ENCODE measurements at places on chromosomes 12 and 14.

DNA sequence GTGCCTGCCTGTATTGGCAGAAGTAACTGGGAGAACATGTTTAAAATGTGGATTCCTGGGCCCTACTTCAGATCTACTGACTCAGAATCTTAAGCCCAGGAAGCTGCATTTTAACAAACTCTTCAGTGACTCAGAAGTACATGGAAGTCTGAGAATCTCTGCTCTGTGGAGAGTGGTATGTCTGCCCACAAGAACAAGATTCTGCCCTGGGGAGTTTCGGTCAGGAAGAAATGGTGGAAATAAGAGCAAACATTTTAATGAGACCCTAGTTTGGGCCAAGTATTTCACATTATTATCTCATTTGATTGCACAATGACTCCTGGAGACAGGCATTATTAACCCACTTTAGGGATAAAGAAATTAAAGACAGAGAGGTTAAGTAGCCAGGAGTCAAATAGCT, 8.2 kb downstream of the ALDH1L2 start:
- no peak for DNase-seq

DNA sequence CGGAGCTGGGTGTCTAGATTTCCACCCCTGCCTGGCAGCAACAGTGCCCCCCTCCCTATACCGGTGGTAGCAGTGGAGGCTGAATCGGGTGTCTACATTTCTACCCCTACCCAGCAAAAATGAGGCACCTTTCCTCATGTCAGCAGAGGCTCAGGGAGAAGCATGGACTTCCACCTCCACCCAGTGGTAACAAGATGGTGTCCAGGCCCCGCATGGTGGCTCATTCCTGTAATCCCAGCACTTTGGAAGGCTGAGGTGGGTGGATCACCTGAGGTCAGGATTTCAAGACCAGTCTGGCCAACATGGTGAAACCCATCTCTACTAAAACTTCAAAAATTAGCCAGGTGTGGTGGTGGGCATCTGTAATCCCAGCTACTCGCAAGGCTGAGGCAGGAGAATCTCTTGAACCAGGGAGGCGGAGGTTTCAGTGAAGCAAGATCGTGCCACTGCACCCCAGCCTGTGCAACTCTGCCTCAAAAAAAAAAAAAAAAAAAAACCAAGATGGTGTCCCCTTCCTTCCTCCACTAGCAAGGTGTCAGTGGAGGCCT, 35.5 kb upstream of the OR5AU1 start:
- DNase-seq = no peak

GRCh38 chr12:94287245-94287628, 138.9 kb downstream of the PLXNC1 start:
- DNase-seq = no peak

- DNase-seq = no peak
Measured at GRCh38 chr14:68854421-68854820, 61.6 kb upstream of the ZFP36L1 start.

- DNase-seq = no peak
Measured at GRCh38 chr12:69405566-69405865, 46.0 kb downstream of the YEATS4 start.

DNA sequence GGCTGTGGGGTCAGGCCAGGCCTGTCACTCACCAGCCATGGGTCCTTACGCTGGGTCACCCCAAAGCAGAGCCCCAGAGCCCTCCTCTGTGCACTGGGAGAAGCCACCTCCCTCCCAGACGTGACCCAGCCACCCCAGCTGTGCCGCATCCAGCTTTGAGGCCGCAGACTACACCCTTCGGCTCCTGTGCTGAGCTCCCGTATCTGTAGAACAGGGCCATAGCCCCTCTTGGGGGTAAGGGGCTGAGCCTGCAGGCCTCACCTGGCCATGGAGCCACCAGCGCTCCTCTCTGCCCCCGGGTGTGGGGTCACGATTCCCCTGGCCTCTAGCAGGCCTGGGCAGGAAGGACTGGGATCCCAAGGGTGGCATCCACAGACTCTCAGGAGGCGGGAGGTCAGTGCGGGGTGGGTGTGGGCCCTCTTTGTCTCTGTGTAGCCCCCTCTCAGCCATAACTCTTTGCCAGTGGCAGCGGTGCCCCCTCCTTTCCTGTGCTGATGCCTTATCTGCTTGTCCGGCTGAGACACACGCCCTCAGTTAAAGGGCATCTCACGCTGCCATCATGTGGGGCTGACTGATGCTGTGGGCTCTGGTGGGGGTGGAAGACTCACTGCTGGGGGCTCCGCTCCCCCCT, 16.3 kb downstream of the ASPG start:
- DNase-seq = no peak

GRCh38 chr14:53613404-53614253, 343.0 kb downstream of the BMP4 start:
- peak; percentile 51 for DNase-seq

DNA sequence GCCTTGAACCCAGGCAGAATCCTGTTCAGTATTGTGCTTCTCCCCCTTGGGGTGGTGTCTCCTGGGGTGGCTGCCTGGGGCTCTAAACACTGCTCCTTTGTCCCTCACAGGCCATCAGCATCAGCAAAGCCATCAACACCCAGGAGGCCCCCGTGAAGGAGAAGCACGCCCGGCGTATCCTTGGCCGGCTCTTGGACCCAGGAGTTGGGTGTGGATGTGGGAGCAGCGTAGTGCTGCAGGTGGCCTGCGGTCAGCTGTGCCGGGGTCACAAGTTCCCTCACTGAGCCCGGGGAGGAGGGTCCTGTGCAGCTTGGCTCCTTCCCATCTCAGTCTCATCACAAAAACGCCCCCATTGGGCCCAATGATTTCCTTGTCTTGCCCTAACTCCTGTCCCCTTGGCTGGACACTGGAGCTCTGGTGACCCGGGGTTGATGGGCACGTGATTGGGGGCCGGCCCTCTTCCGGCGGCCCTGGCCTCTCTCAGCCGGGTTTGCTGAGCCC, 12.7 kb downstream of the HIP1R start:
- DNase-seq = no peak

DNA sequence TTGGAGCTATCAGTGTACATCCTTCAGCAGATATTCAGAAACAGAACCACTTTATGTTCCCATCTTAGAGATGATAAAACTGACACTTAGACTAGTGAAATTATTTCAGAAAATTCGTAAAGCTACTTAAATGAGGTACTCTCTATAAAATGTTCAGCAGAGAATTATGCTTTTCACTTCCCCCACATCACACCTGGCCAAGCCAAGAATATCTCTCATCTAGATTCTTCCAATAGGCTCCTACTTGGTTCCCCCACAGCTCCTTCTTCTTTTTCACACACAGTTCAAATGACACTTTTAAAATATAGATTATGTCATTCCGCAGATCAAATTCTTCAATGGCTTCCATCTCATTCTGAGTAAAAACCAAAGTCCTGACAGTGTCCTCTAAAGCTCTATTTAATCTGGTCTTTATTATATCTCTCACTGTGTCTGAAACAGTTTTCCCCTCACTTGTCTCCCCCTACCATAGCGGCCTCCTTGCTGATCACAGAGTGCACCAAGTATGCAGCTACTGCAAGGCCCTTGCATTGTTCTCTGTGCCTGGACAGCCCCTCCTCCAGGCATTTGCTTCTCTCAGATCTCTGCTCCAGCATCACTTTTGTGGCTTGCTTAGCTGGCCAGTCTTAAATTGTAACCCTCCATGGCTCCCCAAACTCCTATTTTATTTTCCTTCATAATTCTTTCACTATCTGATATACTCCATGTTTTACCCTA, 736.8 kb upstream of the USP15 start:
- DNase-seq = no peak

DNA sequence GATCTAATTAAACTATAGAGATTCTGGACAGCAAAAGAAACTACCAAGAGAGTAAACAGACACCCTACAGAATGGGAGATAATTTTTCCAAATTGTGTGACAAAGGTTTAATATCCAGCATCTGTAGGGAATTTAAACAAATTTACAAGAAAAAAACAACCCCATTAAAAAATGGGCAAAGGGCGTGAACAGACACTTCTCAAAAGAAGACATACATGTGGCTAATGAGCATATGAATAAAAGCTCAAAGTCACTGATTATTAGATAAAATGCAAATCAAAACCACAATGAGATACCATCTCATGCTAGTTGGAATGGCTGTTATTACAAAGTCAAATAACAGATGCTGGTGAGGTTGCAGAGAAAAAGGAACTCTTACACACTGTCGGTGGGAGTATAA, 293.9 kb downstream of the FBXL14 start:
- DNase-seq = no peak

DNA sequence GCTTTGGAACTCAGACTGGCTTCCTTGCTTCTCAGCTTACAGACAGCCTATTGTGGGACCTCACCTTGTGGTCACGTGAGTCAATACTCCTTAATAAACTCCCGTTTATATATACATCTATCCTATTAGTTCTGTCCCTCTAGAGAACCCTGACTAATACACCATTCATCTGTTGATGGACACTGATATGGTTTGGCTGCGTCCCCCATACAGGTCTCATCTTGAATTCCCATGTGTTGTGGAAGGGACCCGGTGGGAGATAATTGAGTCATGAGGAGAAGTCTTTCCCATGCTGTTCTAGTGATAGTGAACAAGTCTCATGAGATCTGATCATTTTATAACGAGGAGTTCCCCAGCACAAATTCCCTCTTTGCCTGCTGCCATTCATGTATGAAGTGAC, 57.0 kb downstream of the OTOGL start:
- DNase-seq = no peak

DNA sequence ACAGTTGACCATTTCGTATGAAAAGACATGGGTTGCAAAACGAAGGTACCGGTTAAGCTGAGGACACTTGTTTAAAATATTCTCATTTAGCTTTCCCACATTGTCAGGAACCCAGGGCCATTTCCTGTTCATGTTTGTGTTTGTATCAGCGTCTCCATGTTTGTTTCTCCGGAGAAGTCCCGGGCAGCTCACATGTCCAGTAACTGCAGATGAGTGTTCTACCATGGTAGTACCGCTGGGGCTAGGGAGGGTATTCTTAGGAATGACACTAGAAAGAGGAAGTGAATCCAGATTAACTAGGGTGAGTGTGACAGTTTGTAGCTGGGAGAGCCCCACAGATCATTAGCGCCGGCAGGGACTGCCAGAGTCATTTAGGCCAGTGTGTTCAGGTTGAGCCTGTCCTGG, 50.0 kb upstream of the EVL start:
- no peak for DNase-seq

GRCh38 chr12:97640826-97641225, 178.2 kb downstream of the RMST start:
- no peak for DNase-seq

DNA sequence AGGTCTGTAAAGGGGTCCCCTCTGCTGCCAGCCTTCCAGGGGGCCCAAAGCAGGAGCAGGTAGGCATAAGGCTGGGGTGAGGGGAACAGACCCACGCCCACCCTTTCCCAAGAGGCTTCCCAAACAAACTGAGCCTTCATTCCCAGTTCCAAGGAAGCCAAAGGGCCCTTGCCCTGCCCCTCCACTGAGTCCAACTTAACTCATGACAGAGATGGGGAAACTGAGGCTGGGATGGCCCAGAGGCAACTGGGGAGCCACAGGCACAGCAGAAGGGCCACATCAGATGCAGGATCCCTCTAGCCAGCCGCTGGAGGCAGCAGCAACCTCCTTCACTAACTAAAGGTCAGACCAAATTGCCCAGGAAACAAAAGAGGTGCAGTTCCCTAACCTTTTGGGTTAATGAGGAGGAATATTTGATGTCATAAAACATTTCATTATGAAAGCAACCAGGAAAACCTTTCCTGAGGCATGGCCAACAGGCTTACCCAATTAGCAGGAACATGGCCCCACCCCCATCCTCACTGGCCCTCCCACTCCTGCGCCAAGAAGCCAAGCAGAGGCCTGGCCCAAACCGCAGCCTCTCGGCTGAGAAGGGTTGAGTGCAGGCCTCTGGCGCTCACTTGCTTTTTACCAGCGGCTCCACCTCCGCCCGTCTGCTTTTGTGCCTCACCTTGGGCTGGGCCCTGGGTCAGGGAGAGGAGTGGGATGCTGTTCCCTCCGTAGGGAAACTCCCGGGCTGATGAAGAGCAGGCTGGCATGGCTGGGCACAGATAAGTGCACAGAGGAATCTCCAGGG, 293.5 kb upstream of the RTL1 start:
- DNase-seq = no peak

DNA sequence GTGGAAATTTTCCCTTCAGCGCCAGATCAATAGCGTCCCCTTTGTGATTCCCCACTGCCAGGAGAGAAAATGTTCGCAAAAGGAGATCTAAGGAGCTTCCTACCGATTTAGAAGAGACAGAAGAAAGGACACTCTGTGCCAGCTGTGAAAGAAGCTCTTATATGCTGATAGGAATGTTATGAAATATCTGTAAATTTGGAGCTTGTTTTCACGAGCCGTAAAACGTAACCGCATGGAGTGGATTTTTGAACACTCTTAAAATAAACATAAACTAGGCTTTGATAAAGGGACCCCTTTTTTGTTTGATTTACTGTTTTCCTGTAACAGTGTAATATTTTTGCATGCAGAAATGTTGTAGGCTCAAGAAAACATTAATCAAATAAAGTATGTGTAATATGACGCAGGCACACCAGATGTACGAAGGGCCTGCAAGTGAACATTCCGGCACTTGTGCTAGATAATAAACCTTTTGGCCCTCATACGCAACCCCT, 346.8 kb downstream of the ETNK1 start:
- DNase-seq = no peak

DNA sequence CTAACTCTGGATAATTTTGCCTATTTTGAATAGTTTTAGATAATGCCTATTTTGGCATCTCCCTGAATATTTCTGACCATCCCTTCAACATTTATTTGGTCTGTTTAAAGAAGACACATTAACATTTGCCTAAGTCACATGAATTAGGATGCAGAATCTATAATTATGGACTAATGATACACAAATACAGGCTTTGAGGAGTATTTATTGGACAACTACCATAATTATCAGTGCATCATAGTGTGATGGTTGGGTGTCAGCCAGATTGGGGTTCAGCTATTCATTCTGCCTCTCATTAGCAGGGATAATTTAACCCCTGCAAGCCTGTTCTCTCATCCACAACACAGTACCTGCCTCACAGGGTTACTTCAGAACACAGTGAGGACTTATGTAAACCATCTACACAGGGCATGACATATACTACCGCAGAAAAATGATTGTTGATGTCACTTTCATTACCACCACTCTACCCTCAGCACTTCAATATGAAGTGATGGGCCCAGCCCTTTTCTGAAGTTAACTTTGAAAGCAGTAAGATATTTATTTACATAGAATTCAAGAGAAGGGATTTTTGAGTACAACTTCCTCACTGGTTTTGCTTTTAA, 14.4 kb downstream of the PRKCH start:
- no peak for DNase-seq

- DNase-seq = peak; percentile 39
Measured at GRCh38 chr14:95486875-95487668, 29.4 kb downstream of the SYNE3 start.

Data from memory B cell (primary cell).